ENCODE measurements at places on chromosomes 12 and 14. TPM values are rescaled to one million over a fixed set of nuclear protein-coding genes. Genes with fewer than 3 reads are reported as not detected.

The DCD gene
- total RNA-seq, result not detected

The SETD1B gene
- total RNA-seq, result 12.3 TPM

The SPTB gene
- total RNA-seq, result 0.91 TPM

The FGD4 gene
- 10.1 TPM for total RNA-seq

The TPPP2 gene
- not detected for total RNA-seq

The SLC10A1 gene
- total RNA-seq, result not detected

The KCNJ8 gene
- total RNA-seq, result 0.18 TPM

The TSPAN11 gene
- not detected for total RNA-seq

The CLEC4E gene
- 0.26 TPM for total RNA-seq

The SALL2 gene
- total RNA-seq, result 0.64 TPM

The CYP46A1 gene
- 0.19 TPM for total RNA-seq

The ABCB9 gene
- 9.8 TPM for total RNA-seq

The CYP27B1 gene
- total RNA-seq, result 0.86 TPM

The ADAMTS20 gene
- not detected for total RNA-seq

The GPRC5D gene
- not detected for total RNA-seq

The PRH2 gene
- total RNA-seq, result not detected

The RPL10L gene
- total RNA-seq, result not detected

The IL22 gene
- not detected for total RNA-seq

The MIP gene
- not detected for total RNA-seq

The TTC7B gene
- 19.9 TPM for total RNA-seq

The TMEM120B gene
- 12.8 TPM for total RNA-seq

The LTA4H gene
- 123 TPM for total RNA-seq

The ARHGAP9 gene
- 0.99 TPM for total RNA-seq

The A2ML1 gene
- total RNA-seq, result not detected

The TEX22 gene
- 0.23 TPM for total RNA-seq

The BRI3BP gene
- 24.0 TPM for total RNA-seq

The PIGH gene
- 22.1 TPM for total RNA-seq

All from A549 treated with ZK216348 at 1 μM for 4 hours (cell line).